GM04504 (cell line): ENCODE measurements at places on chromosomes 4 and X.

DNA sequence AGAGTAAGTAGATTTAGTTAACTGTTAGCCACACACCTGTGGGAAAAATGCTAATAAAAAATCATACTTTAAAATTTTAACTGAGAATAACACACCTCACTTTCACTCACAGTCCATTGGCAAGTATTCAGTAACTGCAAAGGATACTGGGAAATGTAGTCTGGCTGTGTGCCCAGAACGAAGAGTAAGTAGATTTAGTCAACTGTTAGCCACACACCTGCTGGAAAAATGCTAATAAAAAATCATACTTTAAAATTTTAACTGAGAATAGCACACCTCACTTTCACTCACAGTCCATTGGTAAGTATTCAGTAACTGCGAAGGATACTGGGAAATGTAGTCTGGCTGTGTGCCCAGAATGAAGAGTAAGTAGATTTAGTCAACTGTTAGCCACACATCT, 178.4 kb upstream of the NWD2 start:
- no peak for DNase-seq

GRCh38 chr4:174357321-174357720, 73.6 kb downstream of the CEP44 start:
- DNase-seq: no peak

- DNase-seq: no peak
These were observed 356 bp downstream of the CT45A1 start for GRCh38 chrX:135713795-135714194.

DNA sequence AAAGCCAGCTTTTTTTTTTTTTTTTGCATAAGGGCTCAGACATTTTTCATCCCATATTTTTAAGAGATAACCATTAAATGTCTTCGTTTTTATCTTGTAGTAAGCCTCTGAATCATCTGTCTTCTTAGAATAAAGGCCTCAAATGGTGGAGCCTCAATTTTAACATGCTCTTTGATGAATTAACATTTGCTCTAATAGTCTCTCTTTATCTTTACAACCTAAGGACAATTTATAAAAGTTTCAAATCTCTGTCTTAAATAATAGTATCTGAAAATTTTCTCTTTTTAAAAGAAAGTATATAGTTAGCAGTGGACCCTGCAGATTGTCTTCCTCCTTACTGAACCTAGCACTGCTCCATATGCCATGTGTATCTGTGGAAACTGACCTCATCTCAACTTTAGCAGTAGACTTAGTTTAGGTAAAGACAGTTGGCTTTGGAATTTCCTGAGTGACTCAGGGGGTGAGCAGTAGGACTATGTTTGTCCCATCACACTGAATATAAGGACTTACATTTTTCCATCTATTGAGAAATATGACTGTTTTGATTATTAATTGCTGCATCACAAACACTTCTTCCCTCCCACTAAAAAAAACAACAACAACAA, 1658.0 kb downstream of the STIM2 start:
- no peak for DNase-seq

GRCh38 chr4:62517716-62518115, 1317.6 kb downstream of the ADGRL3 start:
- DNase-seq: no peak

GRCh38 chr4:3872834-3873313, 106.7 kb downstream of the ADRA2C start:
- no peak for DNase-seq

- no peak for DNase-seq
These were observed 20.8 kb upstream of the ZCCHC12 start for GRCh38 chrX:118802857-118803256.

- no peak for DNase-seq
These were observed 39.3 kb upstream of the CXCL8 start for GRCh38 chr4:73701116-73701515.
